ENCODE measurements at places on chromosomes 5 and 9.

DNA sequence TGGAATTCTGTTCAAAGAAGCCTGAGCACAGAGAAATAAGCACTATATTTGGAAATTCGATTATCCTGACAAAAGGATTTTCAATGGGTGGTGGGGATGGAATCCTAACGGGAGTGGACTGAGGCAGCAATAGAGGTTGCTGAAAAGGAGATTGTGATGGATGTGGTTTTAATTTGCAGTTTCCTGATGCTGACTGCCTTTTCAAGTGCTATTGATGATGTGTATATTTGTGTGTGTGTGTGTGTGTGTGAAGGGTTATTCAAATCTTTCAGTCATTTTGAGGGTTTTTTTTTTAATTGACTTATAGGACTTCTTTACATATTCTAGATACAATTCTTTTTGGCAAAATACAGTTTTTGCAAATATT lies 614.5 kb downstream of the HINT1 start:
- DNase-seq = no peak

GRCh38 chr5:133878236-133878555 lies 90.2 kb downstream of the C5orf15 start:
- no peak for DNase-seq

GRCh38 chr9:108241384-108242073 lies 614.3 kb downstream of the ACTL7B start:
- no peak for DNase-seq

DNA sequence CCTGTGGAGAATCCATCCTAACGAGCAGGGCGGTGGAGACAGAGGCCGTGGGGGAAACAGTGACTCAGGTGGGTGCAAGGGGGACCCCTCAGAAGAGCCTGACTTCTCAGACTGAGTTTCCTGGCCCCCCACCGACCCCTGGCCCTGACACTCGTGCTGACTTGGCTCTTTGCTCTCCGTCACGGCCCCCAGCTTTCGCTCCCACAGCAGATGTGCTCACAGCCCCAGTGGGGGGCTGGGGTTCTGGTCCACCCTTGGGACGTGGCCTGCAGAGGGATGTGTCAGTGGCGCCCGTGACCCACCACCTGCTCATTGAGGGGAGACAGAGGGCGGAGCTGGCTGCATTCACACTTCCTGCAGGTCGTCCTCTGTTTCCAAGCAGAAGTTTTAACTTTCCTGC lies 62.9 kb upstream of the IRX4 start:
- DNase-seq = no peak

DNA sequence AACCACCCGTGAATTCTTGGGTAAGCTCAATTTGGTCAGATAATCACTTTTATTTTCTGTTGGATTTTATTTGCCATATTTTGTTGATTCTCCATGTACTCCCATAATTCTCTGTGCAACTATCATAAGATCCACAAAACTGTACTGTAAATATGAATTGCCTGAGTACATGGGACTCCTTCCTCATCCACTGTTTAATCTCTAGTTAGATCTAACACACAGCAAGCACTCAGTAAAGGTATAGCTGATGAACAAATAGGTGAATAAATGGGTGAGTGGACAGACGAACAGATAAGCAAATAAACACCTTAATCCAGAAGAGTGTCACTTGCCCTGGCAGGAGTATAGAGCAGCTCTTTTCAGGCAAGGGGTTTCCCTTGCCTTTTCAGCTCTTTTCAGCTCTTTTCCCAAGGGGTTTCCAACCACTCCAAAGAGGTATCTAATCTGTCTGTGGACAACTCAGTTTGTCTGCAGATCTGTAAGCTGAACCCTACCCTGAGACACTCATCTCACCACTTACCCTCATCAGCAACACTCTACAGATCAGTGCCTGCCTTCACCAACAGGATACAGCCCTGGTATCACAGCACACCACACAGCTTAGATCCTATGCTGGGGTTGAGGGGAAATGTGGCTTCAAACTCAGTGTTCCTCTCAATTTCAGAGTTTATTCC lies 51.2 kb downstream of the SIL1 start:
- DNase-seq = no peak

GRCh38 chr9:129983891-129984290 lies 59.1 kb downstream of the FNBP1 start:
- DNase-seq = no peak

Measured in memory B cell (primary cell).